ENCODE measurements at places on chromosomes 7 and 10.

- no peak overlapping the region for H3K4me3 ChIP-seq
- H3K27ac ChIP-seq: no peak overlapping the region
- no peaks in the 10 kb centered on the region for H3K36me3 ChIP-seq
- no peak for DNase-seq
- H3K4me1 ChIP-seq: peaks cover 11% of the 10 kb centered on the region
- H3K27me3 ChIP-seq: peaks cover 17% of the 10 kb centered on the region
These were observed 4.4 kb downstream of the SHTN1 start for GRCh38 chr10:117000580-117000979.

GRCh38 chr7:19116121-19117090 lies 1.0 kb downstream of the TWIST1 start:
- no peak overlapping the region for H3K27ac ChIP-seq
- no peak overlapping the region for H3K4me3 ChIP-seq
- H3K4me1 ChIP-seq: peaks cover 9% of the 10 kb centered on the region
- no peaks in the 10 kb centered on the region for H3K36me3 ChIP-seq
- H3K27me3 ChIP-seq: peaks cover 85% of the 10 kb centered on the region

DNA sequence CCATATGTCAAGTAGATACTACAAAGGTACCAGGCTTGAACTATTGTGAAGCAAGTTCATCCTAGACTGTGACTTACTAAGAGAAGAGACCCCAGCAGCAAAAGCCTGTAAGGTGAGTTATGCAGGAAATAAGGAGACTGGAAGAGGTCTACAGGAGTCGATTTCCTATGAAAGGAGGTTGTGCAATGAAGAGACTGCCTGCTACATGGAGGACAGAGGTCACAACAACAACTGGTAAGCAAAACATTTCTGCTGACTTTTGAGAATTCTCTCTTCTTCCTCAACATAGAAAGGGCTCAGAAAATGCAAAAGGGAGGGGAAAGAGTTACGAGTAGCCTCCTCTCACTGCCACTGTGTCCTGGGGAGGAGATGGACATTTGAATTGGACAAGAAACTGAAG lies 42.4 kb downstream of the PDK4 start:
- no peak overlapping the region for H3K27ac ChIP-seq
- DNase-seq: no peak
- H3K27me3 ChIP-seq: no peaks in the 10 kb centered on the region
- no peak overlapping the region for H3K4me3 ChIP-seq

DNA sequence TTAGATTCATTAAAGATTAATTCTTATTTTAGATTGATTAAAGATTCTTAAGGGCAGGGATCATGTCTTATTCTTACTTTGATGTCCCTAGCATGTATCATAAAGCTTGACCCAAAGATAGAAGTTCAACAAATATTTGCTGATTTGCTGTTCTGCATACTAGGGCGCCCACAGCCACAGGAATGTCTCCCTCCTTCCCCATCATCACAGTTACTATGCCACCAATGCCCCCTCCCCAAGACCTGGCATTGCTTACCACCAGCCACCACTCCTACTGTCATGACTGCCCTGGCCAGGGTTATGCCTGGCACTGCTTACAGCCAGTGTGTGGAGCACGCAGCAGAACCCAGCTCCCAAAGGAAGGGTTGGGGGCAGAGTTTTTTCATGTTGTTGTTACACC lies 86.7 kb upstream of the AGK start:
- no peaks in the 10 kb centered on the region for H3K4me1 ChIP-seq
- no peaks in the 10 kb centered on the region for H3K36me3 ChIP-seq
- H3K27me3 ChIP-seq: peaks cover 9% of the 10 kb centered on the region
- H3K27ac ChIP-seq: no peak overlapping the region
- no peak overlapping the region for H3K4me3 ChIP-seq

GRCh38 chr10:113397047-113397446 lies 155.8 kb upstream of the HABP2 start:
- no peak overlapping the region for H3K4me3 ChIP-seq
- no peaks in the 10 kb centered on the region for H3K27me3 ChIP-seq
- H3K36me3 ChIP-seq: no peaks in the 10 kb centered on the region
- no peak overlapping the region for H3K27ac ChIP-seq
- no peaks in the 10 kb centered on the region for H3K4me1 ChIP-seq

GRCh38 chr7:74037609-74038008 lies 9.6 kb downstream of the ELN start:
- H3K4me1 ChIP-seq: no peaks in the 10 kb centered on the region
- no peaks in the 10 kb centered on the region for H3K27me3 ChIP-seq
- H3K27ac ChIP-seq: no peak overlapping the region
- no peak overlapping the region for H3K4me3 ChIP-seq

GRCh38 chr10:42874713-42875387 lies 92.3 kb downstream of the BMS1 start:
- H3K4me3 ChIP-seq: no peak overlapping the region
- no peaks in the 10 kb centered on the region for H3K36me3 ChIP-seq

DNA sequence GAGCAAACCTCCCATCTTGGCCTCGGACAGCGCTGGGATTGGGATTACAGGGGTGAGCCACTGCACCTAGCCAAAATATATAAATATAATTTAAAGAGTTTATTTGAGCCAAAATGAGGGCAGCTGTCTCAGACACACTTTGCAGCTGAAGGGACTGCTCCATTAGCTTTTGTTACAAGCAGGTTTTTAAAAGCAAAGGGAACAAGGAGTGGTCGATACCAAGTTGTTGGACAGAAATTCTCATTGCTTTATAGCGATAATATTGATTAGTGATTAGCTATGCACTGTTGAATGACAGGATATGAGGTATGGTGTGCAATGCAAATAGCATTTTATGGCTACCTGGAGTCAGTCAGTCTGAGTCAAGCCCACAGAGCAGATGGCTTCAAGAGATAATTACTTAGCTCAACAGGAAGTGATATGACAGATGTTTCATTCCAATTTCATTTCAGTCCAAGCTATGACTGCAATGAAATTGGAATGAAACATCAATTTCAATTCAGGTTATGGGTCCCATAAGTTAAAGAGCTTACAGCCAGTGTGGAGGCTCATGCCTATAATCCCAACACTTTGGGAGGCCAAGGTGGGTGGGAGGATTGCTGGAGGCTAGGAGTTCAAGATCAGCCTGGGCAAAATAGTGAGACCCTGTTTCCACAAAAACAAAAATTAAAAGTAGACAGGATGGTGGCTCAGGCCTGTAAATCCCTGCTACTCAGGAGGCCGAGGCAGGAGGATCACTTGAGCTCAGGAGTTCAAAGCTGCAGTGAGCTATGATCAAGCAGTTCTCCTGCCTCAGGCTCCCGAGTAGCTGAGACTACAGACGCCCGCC lies 23.1 kb downstream of the TYW1 start:
- H3K27me3 ChIP-seq: no peaks in the 10 kb centered on the region
- DNase-seq: no peak
- no peak overlapping the region for H3K4me3 ChIP-seq
- H3K36me3 ChIP-seq: peaks cover 57% of the 10 kb centered on the region

DNA sequence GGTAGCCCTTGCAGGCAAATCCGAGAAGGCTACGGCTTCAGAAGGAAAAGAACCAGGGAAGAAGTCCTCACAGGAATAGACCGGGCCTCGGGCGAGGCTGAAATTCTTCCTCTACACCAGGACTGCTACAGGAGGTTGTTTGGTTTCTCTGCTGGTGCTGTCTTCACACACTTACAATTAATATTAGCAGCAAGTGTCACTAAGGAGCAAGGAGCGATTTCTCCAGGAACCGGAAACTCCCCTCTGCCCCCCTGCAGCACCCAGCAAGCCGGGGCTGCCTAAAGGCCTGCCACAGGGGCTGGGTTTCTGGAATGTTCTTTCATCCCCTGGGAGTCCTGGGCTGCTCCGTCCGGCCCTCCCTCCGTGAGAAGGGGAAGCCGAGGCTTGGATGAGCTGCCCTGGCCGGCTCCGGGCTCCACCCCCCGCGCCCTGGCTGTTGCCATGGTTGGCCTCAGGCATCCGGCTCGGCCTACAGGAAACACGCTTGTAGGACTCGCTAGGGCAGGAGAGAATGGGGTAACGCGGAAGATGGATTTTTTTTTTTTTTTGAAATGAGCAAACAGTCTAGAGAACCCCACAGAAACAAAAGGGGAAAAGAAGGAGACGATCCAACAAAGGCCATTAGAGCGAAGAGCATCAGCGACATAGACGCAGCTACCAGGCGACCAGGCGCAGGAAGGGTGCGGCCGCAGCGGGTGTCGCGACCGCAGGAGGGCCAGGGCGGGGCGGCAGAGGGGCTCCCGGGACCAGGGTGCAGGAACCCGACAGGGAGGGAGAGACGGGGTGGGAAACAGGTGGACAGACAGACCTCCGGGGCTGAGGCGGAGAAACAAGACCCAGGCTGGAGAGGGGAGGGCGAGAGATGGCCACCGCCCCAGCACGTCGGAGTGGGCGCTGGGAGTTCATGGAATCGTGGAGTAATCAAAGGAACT lies 33.0 kb downstream of the EN2 start:
- H3K27ac ChIP-seq: no peak overlapping the region
- H3K4me3 ChIP-seq: peak overlapping the region; percentile 62
- H3K36me3 ChIP-seq: no peaks in the 10 kb centered on the region
- H3K4me1 ChIP-seq: peaks cover 20% of the 10 kb centered on the region

- H3K27ac ChIP-seq: no peak overlapping the region
- H3K27me3 ChIP-seq: no peaks in the 10 kb centered on the region
- H3K4me3 ChIP-seq: no peak overlapping the region
- no peaks in the 10 kb centered on the region for H3K36me3 ChIP-seq
- no peak for DNase-seq
These were observed 2.5 kb downstream of the POP7 start for GRCh38 chr7:100708395-100708794.

GRCh38 chr7:36131026-36131425 lies 22.0 kb upstream of the EEPD1 start:
- H3K4me3 ChIP-seq: no peak overlapping the region
- H3K4me1 ChIP-seq: peaks cover 17% of the 10 kb centered on the region
- no peaks in the 10 kb centered on the region for H3K36me3 ChIP-seq
- H3K27me3 ChIP-seq: no peaks in the 10 kb centered on the region
- DNase-seq: no peak
- no peak overlapping the region for H3K27ac ChIP-seq

DNA sequence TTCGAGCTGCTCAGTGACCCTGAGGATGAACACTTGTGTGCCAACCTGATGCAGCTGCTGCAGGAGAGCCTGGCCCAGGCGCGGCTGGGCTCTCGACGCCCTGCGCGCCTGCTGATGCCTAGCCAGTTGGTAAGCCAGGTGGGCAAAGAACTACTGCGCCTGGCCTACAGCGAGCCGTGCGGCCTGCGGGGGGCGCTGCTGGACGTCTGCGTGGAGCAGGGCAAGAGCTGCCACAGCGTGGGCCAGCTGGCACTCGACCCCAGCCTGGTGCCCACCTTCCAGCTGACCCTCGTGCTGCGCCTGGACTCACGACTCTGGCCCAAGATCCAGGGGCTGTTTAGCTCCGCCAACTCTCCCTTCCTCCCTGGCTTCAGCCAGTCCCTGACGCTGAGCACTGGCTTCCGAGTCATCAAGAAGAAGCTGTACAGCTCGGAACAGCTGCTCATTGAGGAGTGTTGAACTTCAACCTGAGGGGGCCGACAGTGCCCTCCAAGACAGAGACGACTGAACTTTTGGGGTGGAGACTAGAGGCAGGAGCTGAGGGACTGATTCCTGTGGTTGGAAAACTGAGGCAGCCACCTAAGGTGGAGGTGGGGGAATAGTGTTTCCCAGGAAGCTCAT lies 1.1 kb downstream of the DDIT4 start:
- DNase-seq: peak; percentile 78
- H3K36me3 ChIP-seq: peaks cover 22% of the 10 kb centered on the region
- no peaks in the 10 kb centered on the region for H3K27me3 ChIP-seq
- peak overlapping the region; percentile 78 for H3K27ac ChIP-seq
- peak overlapping the region; percentile 90 for H3K4me3 ChIP-seq
- H3K4me1 ChIP-seq: peaks cover 48% of the 10 kb centered on the region

DNA sequence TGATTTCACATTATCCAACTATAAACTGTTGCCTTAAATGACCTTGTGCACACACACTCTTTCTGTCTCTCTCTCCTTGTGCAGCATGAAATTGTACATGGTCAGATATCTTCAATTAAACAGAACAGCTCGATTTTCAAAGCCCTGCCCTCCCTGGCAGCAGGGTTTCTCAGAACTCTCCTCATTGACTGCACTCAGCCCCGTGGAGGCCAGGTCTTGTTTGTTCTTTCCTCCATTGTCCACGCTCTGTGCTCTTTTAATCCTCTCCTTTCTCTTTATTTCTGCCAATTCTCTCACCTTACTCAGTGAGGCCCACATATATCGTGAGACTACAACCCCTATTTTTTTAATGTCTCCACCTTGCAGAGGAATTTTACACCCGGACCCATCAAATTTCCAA lies 175.9 kb upstream of the STK17A start:
- H3K4me3 ChIP-seq: no peak overlapping the region
- DNase-seq: no peak
- no peaks in the 10 kb centered on the region for H3K4me1 ChIP-seq
- no peaks in the 10 kb centered on the region for H3K27me3 ChIP-seq
- no peak overlapping the region for H3K27ac ChIP-seq
- no peaks in the 10 kb centered on the region for H3K36me3 ChIP-seq

- no peaks in the 10 kb centered on the region for H3K27me3 ChIP-seq
- peaks cover 10% of the 10 kb centered on the region for H3K4me1 ChIP-seq
- no peaks in the 10 kb centered on the region for H3K36me3 ChIP-seq
- H3K27ac ChIP-seq: no peak overlapping the region
These were observed 79.1 kb downstream of the ZNF365 start for GRCh38 chr10:62453274-62453673.

- H3K27ac ChIP-seq: no peak overlapping the region
- DNase-seq: no peak
- no peaks in the 10 kb centered on the region for H3K36me3 ChIP-seq
These were observed 148.9 kb upstream of the FEZF1 start for GRCh38 chr7:122453432-122453831.

DNA sequence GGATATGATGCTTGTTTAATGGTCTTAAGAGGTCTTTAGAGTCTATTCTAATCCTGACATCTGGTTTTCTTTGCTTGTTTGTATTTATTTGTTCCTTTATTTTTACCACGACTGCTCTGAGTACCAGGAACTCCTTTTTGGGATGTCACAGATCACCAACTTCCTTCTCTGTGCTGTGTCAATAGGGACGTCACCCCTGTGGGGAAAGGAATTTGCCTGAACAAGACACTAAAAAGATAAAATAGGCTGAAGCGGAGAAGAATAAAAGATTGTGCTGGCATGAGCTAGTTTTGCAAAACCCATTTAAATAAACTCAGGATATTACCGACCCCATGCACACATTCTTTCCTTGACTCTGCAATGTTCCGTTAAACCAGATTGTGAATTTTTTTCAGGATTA lies 27.7 kb downstream of the MGMT start:
- H3K27ac ChIP-seq: no peak overlapping the region
- H3K4me3 ChIP-seq: no peak overlapping the region
- DNase-seq: no peak

GRCh38 chr7:110397927-110398660 lies 692.8 kb upstream of the LRRN3 start:
- no peak for DNase-seq
- H3K4me3 ChIP-seq: no peak overlapping the region
- no peaks in the 10 kb centered on the region for H3K4me1 ChIP-seq
- no peak overlapping the region for H3K27ac ChIP-seq

GRCh38 chr10:133257489-133258065 lies 19.1 kb downstream of the ADAM8 start:
- no peaks in the 10 kb centered on the region for H3K27me3 ChIP-seq
- H3K36me3 ChIP-seq: peaks cover under 1% of the 10 kb centered on the region
- peak overlapping the region; percentile 87 for H3K27ac ChIP-seq
- H3K4me1 ChIP-seq: peaks cover 54% of the 10 kb centered on the region
- H3K4me3 ChIP-seq: no peak overlapping the region
- DNase-seq: peak; percentile 59
